Activated CD4-positive, alpha-beta T cell treated with anti-CD3 and anti-CD28 coated beads for 24 hours (primary cell): ENCODE measurements at places on chromosomes 11 and 22.

DNA sequence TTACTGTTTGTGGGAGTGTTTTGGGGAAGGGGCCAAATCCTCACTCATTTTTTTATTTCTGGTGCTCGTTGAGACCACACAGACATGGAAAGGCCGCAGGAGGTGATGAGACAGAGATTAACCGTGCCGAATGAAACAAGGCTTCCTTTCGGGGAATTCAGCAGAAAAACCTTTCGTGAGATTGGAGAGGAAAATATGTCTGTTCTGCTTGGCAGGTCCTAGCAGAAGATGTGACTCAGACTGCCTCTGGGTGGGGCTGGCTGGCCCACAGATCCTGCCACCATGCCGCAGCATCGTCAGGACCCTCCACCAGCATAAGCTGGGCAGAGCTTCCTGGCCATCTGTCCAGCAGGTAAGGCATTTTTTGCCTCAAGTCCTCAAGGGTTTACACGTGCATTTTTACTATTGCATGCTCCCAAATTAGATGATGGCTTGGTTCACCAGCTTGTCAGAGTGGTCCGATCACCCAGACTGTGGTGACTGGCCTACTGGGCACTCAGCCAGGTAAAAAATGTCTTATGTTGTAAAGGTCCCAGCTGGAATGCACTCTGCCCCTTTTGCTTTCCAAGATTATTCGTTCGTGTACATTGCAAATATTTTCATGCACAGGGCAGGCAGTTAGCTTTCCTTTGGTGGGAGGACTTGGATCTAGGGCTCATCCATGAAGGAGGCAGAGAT lies 1.5 kb downstream of the DDB2 start:
- peak; percentile 58 for DNase-seq

- peak; percentile 51 for DNase-seq
Observed at GRCh38 chr22:39496131-39496838, 5.8 kb upstream of the MIEF1 start.

GRCh38 chr11:1403721-1404460 lies 14.2 kb downstream of the BRSK2 start:
- no peak for DNase-seq

DNA sequence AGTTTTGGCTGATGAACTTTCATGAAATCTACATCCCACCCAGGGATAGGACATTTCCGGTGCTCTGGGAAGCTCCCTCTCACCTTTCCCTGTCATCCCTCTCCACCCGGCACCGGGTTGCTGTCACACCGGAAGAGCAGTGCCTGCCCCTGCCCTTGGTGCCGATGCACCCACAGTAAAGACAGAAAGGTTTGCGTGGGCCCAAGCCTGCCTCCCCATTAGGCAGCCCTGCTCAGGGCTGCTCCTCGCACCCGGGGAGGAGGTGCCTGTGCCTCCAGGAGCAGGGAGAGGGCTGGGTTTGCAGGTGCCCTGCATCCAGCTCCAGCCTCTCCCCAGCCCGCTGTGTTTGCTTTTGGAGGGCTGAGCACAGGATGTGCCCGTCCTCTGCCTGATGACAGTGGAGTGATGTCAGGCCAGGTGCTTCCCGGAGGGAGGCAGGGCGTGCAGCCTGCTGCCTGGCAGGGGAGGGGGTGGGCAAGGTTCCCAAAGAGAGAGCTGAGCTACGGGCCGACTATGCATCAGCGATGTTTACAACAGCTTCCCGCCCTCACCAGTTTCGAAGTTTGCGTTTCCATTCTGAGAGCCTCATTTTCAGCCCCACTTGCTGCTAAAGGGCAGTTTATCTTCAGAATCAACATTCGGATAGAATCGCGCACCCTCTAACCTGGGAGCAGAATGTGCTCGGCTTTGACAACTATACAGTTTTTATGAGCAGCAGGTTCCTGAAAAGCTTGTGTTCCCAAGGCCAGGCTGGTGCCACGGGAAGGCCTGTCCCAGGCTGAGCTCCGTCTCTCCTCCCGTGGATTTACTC lies 83.2 kb upstream of the CLDN5 start:
- no peak for DNase-seq

DNA sequence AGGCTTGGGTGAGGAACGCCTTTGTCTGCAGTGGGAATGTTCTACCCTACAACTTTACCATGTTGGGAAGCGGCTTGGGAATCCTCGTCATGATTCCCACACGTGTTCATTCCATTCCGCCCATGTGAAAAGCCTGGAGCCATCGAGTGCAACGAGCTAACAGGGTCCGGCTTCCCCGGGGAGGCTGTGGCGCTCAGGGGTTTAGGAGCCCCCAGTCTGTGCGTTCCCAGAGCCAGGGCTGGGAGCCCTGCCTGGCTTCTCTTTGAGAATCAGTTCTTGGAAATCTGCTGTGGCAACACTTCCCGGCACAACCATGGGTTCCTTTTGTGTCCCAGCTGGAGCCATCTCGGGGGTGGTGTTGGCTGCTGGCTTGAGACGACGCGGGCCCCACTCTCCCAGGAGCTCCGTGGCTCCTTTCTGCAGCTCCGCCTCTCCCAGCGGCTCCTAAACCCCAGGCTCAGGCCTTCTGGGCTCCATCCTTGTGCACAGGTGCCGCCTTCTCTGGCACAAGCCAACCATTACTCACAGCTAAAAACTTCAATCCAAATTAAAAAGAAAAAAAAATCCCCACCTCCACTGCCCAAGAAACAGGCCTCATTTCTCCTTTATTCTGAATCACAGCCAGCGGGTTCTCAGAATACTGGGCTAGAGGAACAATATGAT lies 18.7 kb upstream of the PPFIA1 start:
- DNase-seq = no peak

DNA sequence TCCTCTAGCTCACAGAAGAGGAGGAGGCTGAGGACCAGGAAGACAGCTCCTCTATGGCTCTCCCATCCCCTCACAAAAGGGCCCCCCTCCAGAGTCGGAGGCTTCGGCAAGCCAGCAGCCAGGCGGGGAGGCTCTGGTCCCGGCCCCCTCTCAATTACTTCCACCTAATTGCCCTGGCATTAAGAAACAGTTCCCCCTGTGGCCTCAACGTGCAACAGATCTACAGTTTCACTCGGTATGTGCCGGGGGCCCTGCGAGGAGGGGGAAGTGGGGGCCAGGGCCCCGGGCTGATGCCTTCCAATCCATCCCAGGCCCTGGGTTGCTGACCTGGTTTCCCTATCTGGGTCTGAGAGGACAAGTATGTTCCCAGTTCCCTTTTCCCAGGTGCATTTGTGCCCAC lies 7.9 kb downstream of the FOXR1 start:
- DNase-seq = no peak

DNA sequence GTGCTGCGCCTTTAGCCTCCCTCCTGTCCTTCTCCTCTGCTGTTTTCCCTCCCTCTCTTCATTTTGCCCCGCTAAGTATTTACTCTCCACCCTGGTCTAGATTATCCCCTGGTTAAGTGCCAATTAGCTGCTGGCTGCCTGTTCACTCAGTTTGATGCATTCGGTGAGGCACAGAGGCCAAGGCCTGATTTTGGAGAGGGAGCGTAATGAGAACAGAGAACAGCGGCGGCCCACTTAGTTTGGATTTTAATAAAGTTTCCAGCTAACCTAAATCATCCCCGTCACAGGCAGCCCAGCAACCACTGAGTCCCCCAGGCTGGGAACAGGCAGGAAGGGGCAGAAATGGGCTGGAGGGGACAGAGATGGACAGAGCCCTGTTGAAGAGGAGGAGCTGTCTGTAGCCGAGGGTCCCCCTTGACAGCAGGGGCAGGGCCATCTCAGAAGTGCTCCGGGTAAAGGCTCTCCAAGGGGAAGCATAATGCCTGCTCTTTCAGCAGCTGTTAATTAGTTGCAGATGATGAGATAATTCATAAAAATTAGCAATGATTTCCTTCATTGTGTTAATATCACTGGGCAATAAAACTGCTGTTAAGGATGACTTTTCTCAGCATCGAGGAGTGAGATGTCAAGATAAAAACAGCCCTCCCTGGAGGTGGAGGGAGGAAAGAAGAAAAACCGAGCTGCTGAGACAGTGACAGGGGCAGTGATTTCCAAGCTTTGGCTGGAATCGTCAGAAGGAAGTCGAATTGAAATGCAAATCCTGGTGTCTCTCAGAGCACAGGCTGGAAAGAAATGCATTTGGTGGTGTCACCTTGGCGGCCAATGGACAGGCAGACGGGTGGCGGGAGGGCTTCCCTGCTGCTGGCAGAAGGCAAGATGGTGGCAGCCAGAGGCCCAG lies 170.1 kb downstream of the GRIK4 start:
- no peak for DNase-seq

GRCh38 chr11:8477151-8477550 lies 116.9 kb downstream of the STK33 start:
- no peak for DNase-seq

DNA sequence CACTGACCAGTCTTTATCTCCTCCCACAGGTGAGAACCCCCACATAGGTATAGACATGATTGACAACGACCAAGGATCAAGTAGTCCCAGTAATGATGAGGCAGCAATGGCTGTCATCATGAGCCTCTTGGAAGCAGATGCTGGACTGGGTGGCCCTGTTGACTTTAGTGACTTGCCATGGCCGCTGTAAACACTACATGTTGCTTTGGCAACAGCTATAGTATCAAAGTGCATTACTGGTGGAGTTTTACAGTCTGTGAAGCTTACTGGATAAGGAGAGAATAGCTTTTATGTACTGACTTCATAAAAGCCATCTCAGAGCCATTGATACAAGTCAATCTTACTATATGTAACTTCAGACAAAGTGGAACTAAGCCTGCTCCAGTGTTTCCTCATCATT lies 76.5 kb downstream of the BTBD10 start:
- no peak for DNase-seq

DNA sequence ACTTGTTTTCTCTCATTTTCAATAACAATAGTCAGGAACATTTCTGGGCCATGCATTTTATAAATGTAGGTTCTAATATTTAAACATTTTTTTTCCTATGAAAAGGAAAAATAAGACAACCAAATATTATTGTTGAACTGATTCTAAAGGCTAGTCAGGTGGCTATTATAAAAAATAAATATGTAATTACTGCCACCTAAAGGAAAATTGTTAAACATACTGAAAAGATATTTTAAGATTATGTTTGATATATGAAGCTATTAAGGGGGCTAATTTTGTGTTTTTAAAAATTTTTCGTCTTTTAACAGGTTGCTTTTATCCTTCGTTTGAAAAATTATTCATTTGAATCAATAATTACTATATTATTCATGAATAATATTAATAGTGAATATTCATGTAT lies 62.2 kb upstream of the FDX1 start:
- DNase-seq = no peak

DNA sequence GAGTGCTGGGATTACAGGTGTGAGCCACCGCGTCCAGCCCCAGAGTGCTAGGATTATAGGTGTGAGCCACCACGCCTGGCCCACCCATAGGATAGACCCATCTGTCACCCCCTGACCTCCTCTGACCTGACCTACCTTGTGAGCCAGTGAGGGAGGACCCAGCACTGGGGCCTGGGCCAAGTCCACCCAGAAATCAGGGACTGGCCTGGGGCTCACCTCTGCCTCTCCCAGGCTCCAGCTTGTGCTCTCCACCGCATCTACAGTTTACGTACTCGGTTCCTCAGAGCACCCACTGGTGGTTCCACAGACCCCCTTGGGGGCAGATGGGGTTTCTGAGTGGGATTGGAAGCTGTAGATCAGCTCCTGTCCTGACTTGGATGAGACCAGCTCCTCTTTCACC lies 6.4 kb downstream of the SLC29A2 start:
- DNase-seq = no peak

GRCh38 chr11:22042081-22042480 lies 150.8 kb upstream of the ANO5 start:
- no peak for DNase-seq

DNA sequence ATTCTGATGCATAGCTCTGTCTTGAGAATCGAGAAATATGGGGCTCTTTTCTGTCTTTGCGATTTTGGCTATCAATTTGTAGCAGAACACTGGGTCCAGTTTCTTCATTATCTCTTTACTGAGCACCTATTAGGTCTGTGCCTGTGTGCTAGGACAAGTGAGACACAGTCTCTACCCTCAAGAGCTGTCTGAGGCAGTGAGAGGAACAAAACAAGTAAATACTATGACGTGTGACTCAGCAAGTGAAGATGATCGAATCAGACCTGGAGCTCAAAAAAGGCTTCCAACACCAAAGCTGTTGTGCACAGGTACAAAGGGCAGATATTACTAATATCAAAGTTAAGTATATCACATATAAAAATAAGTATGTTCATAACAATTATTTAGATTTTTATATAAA lies 52.4 kb downstream of the LGR4 start:
- DNase-seq = no peak

DNA sequence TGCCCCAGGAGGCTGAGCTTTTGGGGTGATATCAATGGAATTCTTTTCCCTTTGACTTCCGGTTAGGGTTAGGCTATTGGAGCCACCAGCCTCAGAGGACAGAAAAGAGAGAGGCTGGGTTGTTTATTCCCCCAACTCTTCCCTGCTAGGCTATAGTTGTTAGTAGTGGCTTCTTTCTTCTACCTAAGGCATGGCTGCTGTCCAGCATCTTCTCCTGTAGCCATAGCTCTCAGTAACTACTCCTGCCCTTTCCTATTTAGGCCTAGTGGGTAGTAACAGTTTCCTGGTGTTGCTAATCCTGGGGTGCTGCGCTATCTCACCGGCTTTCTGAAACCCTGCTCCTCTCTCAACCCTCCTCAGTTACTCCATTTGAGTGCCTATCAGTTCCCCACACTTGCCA lies 184.9 kb downstream of the TENM4 start:
- no peak for DNase-seq

- no peak for DNase-seq
Observed at GRCh38 chr22:28095316-28096095, 176.4 kb upstream of the PITPNB start.

DNA sequence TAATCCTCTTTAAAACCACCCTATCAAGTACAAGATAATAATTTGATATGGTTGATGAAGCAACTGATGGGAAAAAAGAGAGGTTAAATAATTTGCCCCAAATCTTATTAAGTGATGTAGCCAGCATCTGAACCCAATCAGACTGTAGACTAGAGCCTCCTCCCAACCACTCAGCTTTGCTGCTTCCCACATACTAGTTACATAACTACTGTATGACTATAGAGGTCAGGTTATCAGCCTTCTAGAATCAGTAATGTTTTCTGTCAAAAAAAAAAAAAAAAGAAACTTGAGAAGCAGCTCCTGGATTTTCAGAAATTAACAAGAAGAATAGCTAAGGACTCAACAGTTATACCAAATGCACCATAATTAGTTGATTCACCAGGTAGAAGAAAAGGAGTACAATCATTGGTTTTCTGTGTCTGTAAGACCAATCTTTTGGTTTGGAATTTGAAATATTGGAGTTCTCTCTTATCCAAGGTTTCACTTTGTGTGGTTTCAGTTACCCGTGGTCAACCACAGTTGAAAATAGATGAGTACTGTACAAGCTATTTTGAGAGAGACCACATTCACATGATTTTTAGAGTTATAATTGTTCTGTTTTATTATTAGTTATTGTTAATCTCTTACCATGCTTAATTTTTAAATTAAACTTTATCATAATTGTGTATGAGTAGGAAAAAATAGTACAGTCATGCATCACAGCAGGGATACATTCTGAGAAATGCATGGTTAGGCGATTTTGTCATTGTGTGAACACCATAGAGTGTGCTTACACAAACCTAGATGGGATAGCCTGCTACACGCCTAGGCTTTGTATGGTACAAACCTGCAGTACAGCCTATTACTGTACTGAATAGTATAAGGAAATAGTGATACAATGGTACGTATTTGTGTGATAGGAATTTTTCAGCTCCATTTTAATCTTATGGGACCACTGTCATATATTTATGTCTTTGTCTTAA lies 72.2 kb downstream of the PDHX start:
- DNase-seq = no peak
